Activated T-helper 2 cell treated with anti-CD3 and anti-CD28 coated beads, Interferon-gamma antibody, Interleukin-2, Interleukin-4, amounts not matched to agents 10 μg/mL and 5 μg/mL and 100 μg/mL, durations not matched to agents 14 hours and 24 hours and 36 hours (primary cell): ENCODE measurements at places on chromosomes 7 and 10. TPM values are rescaled to one million over a fixed set of nuclear protein-coding genes. Genes with fewer than 3 reads are reported as not detected.

ACBD7 gene
- 3.6 and 4.8 TPM in 2 replicates for total RNA-seq

GRCh38 chr7:41472427-41473125, 230.3 kb downstream of the INHBA start:
- DNase-seq = no peak

DNA sequence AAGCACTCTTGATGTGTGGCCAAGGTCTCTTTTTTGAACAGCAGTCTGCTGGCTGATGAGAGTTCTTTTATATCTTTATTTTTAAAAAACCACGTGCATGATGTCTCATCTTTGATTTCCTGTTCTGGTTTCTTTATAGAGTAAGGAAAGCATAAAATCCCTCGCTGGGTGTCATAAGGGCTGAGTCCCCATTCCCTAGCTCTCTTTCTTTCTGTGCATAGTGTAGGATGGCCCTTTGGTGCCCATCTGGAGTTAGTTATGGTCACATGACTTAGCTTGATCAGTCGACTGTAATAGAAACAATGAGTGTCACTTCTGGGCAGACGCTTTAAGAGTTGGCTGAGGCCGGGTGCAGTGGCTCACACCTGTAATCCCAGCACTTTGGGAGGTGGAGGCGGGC, 38.5 kb downstream of the GHRHR start:
- DNase-seq = no peak

KCNMA1 gene
- 0.14 and 0.21 TPM in 2 replicates for total RNA-seq

DNA sequence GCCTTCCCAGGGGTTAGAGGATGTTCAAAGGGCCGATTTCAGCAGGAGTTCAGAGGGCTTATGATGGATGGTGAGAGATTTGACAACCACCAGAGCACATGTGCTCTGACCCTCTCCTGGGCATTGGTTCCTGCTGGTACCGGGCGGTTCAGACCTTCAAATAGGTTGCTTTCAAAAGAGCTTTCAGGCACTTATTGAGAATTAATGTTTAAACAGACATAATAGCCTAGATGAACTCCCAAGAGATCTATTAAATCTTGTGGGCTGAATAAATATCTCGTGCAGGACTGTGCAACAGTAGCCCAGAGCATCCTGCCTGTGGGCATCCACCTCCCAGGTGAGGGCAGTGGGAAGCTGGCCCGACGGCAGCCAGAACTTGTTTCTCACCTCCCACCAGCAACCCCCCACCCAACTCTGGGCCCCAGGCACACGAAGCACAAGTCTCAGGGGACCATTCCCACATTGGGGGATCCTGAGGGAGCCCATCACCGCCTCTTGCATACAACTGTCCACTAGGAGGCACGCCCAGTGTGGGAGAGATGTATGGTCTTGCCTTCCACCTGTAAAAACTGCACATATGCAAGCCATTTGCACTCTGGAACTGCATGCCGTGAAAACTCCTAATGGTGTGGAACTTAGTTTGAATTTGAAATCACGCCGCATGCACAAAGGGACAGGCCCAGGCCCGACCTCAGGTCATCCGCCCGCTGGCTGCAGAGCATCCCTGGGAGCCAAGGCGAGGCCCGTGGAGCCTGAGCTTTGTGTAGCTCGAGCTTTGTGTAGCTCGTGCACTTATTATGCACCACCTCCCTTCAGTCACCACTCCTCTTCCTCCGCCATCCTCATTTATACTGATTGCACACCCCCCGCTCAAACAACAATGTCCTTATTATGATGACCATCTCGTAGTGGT, 147.8 kb downstream of the ADCY1 start:
- no peak for DNase-seq

DNA sequence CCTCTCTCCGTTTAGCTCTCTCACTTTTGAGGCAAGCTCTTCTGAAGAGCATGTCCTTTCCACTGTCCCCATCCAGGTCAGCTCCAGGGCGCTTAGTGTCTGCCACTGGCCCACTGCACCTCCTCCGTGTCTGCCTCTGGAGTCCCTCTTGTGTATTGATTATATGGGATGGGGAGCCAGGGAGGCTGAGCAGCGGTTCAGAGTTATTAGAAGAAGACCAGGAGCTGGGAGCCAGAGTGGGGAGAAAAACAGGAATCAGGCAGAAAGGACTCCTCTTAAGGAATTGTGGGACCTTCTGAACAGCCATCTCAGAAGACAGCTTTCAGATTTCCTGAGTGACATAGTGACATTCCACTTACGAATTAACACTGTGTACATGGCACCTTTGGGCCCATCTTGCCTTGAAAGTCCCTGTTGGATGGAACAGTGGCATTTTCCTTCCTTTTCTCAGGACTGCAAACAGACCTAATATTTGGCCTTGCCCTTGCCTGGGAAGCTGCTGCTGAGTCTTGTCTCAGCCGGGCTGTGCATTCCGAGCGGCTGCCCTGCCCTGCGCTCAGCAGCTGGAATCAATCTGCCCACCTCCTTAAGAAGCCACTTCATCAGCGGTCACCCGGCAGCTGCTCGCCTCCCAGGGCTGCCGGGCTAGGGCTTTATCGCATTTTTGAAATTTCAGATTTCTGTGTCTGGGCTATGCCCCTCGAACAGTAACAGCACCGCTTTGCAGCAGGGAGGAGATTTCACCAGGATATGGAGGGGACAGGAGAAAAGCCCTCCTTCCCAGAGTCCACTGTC, 81.1 kb upstream of the PRKG1 start:
- no peak for DNase-seq

ACTR3C gene
- total RNA-seq = 7.0 and 7.9 TPM in 2 replicates

DNA sequence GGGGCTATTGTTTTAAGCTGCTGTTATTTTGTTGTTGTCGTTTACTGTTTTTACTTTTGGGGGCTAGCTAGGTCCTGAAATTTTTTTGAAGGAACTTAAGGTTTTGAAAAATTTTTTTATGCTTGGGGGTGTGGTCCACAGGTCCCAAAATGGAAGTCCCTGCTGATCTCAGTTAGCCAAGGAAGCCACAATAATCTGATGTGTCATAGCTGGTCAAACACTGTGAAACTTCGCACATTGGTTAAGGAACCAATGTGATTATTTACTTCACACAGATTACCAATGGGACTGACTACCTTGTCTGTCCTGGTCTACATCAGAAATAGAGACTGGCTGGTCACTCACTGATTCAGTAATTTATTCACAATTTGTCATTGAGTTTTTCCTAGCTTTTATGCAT, 29.5 kb upstream of the HYCC1 start:
- DNase-seq = no peak

GRCh38 chr7:105454921-105455320, 66.2 kb upstream of the SRPK2 start:
- no peak for DNase-seq

DNA sequence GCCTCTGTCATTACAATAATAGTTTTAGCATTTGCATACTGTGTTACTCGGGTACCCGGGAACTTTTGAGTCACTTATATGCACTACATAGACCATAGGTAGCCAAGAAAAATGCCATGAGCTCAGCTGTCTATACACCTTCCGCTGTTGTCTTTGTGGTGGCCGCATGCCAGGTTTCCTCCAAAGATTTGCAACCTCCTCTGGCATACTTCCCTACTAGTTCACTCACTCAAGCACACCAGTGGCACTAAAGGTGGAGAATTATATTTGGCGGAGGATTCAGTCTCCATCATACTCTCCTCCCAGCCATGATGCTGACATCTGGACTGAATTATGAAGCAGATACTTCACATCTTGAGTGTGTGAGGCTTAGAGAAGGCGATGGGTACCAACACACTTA, 35.6 kb upstream of the GRB10 start:
- no peak for DNase-seq

DNA sequence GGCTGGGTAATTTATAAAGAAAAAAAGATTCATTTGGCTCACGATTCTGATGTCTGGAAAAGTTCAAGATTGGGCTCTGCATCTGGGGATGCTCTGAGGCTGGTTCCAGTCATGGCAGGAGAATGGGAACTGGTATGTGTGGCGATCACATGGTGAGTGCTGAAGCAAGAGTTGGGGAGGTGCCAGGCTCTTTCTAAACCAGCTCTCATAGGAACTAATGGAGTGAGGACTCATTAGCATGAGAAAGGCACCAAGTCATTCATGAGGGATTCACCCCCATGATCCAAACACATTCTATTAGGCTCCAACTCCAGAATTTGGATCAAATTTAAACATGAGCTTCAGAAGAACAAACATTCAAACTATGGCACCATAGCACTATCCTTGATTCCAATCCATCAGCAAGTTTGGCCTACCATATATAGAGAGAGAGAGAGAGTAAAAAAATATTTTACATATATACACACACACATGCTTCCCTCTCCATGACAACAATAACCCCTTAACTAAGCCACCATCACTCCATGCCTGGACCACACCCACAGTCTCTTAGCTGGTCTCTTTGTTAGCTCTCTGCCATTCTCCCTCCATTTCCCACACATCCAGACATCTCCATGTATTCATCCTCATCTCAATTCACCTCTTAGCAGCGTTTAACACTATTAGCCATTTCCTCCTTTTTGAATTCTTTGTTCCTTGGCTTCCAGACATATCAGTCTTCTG, 57.9 kb downstream of the NPY start:
- no peak for DNase-seq

GRCh38 chr7:51135576-51135975, 181.0 kb downstream of the COBL start:
- DNase-seq = no peak

DNA sequence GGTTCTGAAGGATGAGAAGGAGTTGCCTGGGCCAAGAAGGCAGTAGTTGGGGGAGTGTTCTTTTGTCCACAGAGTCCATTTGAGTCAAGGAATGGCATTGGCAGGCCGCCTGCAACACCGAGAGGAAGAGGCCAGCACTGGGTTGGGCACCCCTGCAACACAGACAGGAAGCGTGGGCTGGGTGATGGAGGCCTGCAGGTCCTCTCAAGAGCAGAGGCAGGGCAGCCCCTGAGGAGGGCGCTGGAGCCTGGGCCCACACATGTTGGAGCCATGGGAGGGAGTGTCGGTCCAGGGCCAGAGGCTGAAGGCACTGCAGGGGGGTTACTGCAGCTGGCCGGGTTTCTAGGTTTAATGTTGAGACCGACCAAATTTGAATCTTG, 137.3 kb downstream of the PTPN20 start:
- DNase-seq = no peak

ACSM6 gene
- total RNA-seq = not detected in 2 replicates

GRCh38 chr7:134290286-134290685, 26.4 kb downstream of the SLC35B4 start:
- no peak for DNase-seq

MCM10 gene
- 73.3 and 78.5 TPM in 2 replicates for total RNA-seq

KLF6 gene
- 126 and 129 TPM in 2 replicates for total RNA-seq

GRCh38 chr10:86962981-86963310, 4.5 kb downstream of the SNCG start:
- no peak for DNase-seq

- no peak for DNase-seq
Observed at GRCh38 chr7:47069385-47070076, 512.4 kb downstream of the TNS3 start.

DNA sequence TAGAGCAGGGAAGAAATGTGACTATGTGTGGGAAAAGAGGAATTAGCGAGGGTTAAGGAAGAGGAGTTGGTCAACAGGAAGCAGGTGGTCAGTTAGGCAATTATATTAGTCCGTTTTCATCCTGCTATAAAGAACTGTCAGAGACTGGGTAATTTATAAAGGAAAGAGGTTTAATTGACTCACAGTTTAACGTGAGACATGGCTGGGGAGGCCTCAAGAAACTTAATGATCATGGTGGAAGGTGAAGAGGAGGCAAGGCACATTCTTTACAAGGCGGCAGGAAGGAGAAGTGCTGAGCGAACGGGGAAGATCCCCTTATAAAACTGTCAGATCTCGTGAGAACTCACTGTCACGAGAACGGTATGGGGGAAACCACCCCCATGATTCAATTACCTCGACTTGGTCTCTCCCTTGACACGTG, 35.0 kb downstream of the RAMP3 start:
- no peak for DNase-seq

C10orf62 gene
- not detected in 2 replicates for total RNA-seq

DNA sequence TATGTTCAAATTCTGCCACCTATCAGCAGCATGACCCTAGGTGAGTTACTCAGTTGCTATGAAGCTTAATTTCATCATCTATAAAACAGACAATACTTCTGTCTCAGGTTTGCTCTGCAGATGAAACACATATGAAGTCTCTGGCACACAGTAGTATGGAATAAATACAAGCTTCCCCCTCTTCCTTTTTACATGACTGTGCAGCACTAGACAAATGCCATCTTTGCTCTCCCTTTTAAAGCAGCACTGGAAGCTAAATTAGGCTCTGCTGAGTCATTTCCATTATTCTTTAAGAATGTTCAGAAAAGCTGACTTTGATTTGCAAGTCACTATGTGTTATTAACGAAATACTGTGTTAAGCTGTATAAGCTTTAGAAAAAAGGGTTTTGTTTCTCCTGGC, 40.7 kb upstream of the ANAPC16 start:
- no peak for DNase-seq

DNA sequence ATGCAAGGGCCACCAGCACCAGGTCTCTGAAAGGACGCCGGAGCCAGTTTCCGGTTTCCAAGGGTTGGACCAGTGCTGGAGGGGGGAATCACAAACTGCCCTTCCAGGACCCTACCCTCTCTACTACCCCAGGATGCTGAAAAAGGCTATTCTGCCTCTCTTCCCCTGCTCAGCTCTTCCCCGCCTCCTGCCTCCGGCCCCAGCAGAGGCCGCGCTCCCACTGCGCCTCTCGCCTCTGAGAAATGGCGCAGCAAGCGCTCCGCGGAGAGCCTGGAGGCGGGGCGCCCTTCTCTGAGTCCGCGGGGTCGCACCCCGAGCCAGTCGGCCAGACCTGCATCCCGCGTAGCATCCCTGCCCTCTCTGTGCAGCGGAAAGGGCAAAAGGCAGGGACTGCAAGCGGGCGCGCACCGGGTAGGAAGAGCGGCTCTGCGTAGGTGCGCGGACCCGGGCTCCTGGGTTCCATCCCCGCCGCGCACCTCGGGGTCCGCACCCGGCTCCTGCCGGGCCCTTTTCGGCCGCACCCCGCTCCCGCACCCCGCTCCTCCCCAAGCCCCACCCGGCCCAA, 476 bp upstream of the RET start:
- DNase-seq = no peak

DNA sequence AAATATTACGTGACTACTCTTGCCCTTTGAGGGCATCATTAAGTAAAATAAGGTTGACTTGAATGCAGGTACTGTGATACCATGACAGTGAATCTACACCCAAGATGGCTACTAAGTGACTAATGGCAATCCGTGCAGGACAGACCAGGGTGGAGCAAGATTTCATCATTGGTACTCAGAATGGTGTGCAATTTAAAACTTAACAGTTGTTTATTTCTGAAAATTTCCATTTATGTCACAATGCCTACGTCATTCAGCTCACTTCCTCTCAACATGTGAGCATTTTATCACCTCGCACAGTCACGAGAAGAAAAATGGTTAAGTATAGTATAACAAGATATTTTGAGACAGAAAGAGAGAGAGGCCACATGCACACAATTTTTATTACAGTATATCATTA, 50.3 kb upstream of the MET start:
- DNase-seq = no peak

GRCh38 chr10:60626037-60626436, 152.2 kb upstream of the CDK1 start:
- DNase-seq = no peak

GRCh38 chr10:96244354-96244753, 27.0 kb downstream of the BLNK start:
- no peak for DNase-seq
